ENCODE measurements at places on chromosomes 1 and 21.

- no peak for DNase-seq
Measured at GRCh38 chr1:33763406-33763805, 100.5 kb upstream of the HMGB4 start.

DNA sequence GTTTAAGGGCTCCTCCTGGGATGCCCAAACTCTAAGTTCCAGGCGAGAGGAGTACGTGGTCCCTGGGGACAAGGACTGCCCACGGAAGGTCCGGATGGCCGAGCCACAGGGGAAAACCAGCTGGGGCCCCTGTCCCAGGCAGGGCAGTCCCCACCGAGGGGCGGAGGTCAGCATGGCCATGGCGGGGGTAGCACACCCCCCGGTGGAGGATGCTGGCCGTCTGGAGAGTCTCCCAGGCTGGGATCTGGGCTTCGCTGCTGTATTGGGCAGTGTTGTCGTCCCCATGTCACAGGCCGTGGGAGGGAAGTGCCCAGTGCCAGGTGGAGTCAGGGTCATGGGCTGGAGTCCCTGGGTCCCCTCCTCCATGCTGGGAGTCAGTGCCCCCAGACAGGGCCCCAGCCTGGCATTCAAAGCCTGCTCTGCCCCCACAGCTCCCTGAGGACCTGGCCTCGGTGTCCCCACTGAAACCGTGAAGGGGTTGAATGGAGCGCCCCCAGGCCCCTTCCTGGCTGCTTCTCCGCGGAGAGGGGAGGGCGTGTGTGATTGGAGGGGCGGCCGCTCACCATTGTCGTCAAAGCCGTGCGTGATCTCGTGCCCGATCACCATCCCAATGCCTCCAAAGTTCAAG lies 6.8 kb downstream of the PRXL2B start:
- no peak for DNase-seq

DNA sequence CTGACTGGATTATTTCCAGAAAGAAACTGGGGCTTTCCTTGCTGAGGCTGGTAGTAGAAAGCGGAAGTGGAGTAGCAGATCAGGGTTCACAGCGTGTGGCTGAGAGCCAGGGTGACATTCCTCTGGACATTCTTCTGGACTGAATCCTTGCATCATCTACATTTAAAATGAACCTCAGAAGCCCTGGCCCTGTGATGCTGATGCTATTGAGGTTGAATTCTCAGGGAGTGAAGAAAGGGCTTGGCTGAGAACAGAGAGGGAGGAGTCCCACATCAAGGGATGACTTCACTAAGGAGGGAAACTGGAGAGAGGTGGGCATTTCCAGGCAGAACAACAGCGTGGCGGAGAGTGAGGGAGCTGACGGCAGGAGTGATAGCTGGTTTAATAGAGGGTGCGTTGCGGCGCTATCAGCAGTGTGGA lies 102.3 kb upstream of the LMO4 start:
- peak; percentile 74 for DNase-seq

- peak; percentile 12 for DNase-seq
Measured at GRCh38 chr1:42679364-42679983, 2.7 kb upstream of the YBX1 start.

DNA sequence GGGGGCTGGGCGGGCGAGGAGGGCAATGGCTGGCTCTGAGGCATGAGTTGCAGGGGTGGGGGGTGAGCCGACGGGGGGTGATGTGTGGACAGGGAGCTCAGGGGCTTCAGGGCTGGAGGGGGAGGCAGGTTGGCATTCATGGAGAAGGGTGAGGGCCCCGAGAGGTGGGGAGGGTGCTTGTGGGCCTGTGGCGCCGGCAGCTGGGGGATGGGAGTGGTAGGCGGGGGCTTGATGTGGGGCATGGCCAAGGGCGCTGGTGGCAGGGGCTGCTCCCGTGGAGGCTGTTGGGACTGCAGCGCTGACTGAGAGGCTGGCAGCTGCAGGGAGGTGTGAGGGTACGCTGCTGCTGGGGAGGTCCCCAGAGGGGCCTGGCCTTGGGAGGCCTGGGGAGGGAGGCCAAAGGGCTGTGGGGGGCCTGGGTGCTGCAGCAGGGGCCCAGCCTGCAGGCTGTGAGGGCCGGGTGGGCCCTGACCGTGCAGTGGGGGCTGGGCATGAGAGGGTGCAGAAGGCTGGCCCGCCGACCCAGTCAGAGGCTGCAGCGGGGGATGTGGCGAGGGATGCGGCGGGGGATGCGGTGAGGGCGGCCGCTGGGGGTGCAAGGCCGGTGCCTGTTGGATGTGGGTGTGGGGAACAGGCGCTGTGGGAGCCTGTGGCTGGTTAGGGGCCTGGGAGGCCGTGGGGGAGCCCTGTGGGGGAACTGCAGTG lies 42.7 kb downstream of the SLC45A1 start:
- no peak for DNase-seq

DNA sequence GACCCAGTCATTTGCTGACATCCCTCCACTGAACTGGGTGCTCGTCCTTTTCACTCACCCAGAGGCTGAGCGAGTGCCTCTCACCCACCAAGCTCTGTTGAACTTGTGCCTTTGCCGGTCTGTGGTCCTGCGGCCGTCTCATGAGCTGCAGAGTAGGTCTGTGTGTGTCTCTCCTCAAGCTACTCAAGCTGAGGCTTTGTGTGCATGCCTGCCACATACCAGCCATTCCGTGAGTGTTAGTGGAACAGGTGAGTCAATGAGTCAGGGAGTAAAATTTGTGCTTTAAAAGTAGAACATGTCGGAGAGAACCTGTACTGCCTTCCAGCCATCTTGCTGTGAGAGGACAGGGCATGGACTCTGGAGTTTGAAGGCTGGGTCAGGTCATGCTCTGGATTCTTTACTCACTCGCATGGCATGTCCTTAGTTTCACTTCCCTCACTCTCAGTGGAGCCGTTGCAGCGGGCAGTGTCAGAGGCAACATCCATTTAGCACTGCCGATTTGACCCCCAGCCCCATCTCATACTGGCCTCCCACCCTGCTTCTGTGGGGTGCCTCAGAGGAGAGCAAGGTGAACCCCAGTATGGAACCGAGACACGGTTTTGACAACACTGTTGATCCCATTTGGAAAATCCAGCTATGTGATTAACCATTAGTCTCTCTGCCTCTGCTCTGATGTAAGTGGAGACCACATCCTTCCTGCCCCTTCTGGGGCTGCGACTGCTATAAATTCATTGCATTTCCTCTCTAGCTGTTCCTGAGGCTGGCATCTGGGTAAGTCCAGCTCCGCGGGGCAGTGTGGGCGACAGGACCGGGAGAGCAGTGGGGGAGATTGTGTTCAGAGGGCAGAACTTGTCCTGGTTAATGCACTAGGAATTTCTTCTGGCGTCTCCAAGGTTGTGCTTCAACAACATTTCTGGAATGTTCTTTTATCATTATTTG lies at the start of gene NLRP3:
TSS of gene NLRP3 (plus strand) at position 751 of the 939 bp plus-strand sequence. CDS start 2,628 bp downstream, outside the sequence.
- peak; percentile 85 for DNase-seq

GRCh38 chr1:15107058-15107687 lies 46.4 kb upstream of the TMEM51 start:
- DNase-seq, result no peak

- DNase-seq, result no peak
Measured at GRCh38 chr21:38984568-38984967, 178.8 kb downstream of the ETS2 start.

GRCh38 chr1:46179138-46180081 lies 3.1 kb upstream of the P3R3URF start:
- peak; percentile 75 for DNase-seq

DNA sequence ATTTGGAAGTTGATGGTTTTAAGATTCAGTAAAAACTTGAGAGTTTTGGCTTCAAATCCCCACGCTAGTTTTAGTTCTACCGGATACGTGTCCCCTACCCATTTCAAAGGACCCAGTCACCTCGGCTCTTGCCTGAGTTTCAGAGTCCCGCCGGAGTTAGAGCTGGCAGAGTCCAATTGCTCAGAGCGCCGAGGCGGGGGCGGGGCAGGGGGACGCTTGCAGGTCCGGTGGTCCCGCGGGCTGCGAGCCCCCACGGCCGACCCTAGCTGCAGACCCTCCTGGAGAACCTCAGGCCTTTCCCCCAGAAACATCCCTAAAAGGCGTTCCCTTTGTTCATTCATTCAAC lies 765 bp upstream of the VPS45 start:
- no peak for DNase-seq

DNA sequence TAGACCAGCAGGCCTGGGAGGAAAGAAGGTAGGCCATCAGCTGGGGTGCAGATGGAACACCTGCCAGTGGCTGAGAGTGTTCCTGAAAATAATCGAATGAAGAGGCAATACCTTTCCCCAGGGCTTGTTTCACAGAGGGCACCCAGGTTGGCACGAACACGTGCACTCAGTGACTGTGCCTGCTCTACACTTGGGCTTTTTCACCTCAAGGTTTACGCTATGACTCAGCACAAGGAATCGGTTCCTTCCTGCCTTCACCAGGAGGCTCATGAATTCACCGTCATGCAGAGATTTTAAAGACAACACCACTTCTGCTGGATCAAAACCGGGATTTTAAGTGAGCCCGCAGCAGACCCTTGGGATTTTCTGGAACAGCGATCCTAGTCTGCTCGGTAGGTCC lies 118.5 kb upstream of the ADAR start:
- DNase-seq, result no peak

- no peak for DNase-seq
Measured at GRCh38 chr1:21298981-21299391, 8.7 kb upstream of the ECE1 start.

DNA sequence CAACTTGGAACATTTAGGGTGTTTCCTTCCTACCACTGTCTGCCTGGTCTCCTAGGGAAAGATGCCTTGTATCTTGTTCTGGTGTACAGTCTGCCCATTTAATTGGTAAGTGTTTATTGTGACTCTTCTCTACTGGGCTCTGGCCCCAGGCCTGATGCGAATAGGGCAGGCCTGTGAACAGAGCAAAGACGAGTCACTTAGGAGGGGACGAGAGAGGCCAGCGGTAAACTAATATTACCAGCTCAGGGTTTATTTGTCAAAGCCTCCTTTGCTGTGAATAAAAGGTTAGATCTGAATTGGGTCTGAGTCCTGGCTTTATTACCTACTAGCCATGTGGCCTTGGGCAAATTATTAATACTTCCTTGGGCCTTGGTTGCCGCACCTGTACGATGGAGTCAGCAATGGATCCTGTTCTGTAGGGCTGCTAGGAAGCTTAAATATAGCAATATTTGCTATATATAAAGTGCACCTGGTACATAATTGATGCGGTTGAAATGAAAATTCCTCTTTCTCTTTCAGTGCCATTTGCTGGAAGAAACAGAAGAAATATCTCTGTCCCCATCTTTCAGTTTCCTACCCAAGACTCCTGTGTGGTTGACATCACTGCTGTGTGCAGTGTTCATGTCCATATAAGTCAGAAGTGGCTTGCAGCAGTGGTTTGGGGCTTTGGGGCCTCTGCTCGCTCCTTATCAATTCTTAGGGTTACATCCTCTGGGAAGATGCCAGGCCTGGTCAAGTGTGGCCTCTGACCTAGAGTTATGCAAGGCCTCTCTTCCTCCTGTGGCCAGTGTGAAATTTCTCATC lies 32.4 kb downstream of the MAPKAPK2 start:
- peak; percentile 52 for DNase-seq
